ENCODE measurements at places on chromosomes 5 and 9. TPM values are rescaled to one million over a fixed set of nuclear protein-coding genes. Genes with fewer than 3 reads are reported as not detected.

GABRA1 gene
- total RNA-seq: not detected

GRCh38 chr5:95810305-95811125, 12.0 kb downstream of the GLRX start:
- DNase-seq: no peak

SPATA31D4 gene
- total RNA-seq: not detected

GRCh38 chr5:165673499-165673898, 2168.1 kb downstream of the MAT2B start:
- DNase-seq: no peak

- DNase-seq: peak; percentile 68
Measured at GRCh38 chr5:67206929-67207328, 10.3 kb upstream of the CD180 start.

SLC30A5 gene
- 62.7 TPM for total RNA-seq
